Activated naive CD4-positive, alpha-beta T cell treated with Interleukin-2 at 50 U/mL for 16 hours (primary cell): ENCODE measurements at places on chromosomes 2 and 18.

DNA sequence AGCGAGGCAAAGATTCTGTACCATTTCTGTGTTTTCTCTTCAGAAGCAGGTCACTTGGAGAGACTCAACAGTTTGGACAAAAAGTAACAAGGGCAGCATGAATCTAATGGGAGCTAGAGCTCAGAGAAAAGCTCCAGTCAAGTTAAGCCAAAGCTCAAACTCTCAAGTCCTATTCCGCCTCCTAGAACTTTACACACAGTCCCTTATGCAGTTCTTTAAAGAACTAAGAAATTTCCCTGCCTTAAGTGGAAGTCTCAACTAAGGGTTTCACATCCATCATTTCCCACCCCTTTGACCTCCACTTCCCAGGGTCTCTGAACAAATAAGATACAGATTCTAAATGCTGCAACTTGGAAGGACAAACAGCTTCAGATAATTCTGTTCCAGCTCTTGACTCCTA lies 121.3 kb upstream of the RNU4ATAC start:
- no peak for DNase-seq

- no peak for DNase-seq
Observed at GRCh38 chr2:220104871-220105351, 477.5 kb downstream of the SLC4A3 start.

DNA sequence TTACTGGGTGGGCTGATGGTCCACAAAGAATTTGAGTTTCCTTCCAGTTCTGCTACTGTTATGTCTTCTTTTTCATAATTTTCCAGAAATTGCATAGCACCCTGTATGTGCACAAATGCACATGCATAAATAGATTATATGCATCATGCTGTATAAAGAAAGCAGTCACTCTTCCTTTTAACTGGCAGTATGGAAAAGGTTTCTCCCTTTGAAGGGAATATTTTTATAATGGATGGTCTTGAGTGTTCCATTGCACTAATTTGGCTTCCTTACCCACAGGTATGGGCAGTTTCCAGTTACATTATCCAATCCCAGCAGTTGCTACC lies 154.4 kb downstream of the NAPG start:
- DNase-seq: no peak

DNA sequence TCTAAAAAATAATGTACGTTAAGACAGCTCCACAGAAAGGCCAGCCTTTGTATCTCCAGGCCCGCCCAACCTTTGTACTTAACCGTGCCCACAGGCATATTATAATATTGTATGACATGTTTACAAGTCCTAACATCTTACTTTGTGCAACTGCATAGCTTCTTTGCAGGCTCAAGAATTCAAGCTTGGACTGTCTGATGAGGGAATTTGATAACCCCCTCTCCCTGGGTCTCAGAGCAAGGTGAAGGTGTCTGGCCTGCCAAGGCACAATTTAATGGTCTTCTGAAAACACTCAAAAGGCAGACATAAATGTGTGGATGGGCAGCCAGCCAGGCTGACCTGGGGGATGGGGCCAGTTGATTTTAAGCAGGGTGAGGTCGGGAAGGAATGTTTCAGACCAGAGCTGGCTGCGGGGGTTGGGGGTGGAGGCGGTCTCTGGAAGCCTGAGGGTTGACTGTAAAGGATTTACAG lies 732.7 kb upstream of the FANCL start:
- no peak for DNase-seq

- DNase-seq: no peak
Observed at GRCh38 chr2:65113816-65114215, 16.1 kb downstream of the RAB1A start.
